ENCODE measurements at places on chromosomes 12 and 14.

DNA sequence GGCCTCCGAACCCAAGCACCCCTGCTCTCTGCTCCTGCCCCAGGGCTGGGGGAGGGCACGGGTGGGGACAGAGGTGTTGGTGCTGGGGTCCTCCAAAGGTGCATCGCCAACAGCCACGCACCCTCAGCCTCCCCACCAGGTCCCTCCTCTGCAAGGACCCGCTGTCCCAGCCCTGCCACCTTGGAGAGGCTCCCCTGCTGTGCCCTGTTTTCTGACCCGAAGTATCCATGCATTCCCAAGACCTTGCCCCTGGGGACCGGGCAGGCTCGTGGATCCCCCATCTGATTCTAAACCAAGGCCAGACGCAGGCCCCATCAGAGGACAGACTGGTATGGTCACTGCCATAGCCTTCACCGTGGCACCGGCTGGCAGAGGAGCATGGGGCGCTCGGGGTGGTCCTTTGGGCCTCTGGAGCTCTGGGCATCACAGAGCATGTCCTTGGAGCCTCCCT, 22.7 kb upstream of the BEGAIN start:
- no peak for DNase-seq

GRCh38 chr12:41424651-41425050, 236.5 kb downstream of the PDZRN4 start:
- DNase-seq, result no peak

- DNase-seq, result no peak
Measured at GRCh38 chr12:93884794-93885460, 207.8 kb downstream of the CRADD start.

- no peak for DNase-seq
Measured at GRCh38 chr12:110677206-110677911, 11.6 kb downstream of the HVCN1 start.

GRCh38 chr12:92146497-92147224, 1.0 kb upstream of the BTG1 start:
- no peak for DNase-seq

DNA sequence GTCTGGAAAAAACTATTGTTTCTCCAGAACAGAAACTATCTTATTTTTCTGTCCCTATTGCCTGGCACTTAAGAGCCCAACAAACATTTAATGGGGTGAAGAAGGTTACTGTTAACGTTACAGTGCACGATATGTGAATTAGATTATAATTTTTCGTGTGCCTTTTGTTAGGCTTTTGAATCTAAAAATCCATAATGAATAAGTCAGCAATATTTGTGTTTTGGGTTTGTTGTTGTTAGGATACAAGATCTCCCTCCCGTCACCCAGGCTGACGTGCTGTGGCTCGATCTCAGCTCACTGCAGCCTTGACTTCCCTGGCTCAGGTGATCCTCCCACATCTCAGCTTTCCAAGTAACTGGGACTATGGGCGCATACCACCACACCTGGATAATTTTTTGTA, 7.9 kb downstream of the METAP2 start:
- DNase-seq, result no peak

DNA sequence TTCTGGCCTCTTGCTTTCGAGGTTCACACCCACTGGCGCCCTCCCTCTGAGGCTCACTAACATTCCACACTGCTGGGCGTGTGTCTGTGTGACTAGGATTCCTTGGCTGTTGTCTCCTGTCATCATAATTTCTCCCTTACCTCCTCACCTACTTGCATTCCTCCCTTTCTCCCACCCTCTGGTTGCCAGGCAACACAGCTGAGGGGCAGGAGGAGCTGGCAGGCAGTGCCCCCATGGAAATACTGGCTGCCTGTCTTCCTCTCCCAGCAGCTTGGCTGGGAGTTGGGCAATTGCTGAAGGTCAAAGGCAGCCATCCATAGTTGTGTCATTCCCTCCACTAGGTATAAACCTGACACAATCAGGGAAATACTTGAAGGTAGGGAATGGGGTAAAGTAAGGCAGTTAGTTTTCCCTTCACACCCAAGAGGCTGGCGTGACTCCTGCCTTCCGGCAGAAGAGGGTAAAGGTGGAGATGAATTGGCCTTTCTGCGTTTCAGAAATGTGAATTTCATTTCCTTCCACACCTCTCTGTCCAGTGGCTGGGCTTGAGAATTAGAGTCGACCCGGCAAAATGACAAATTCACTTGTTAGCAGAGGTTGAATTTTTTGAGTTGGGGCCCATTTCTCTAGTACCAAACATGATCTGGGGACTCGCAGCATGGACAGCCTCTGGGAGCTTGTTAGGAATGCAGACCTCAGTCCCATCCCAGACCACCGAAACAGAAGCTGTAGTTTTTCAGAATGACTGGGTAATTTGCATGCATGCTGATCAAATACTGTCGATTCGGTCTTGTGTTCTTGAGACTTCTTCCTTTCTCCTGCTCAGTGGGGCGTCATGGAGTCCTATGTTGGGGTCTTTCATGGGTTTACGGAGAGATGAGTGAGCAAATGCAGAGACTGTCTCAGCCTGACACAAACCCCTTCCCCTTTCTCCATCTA, 24.3 kb upstream of the EMP1 start:
- DNase-seq, result no peak

DNA sequence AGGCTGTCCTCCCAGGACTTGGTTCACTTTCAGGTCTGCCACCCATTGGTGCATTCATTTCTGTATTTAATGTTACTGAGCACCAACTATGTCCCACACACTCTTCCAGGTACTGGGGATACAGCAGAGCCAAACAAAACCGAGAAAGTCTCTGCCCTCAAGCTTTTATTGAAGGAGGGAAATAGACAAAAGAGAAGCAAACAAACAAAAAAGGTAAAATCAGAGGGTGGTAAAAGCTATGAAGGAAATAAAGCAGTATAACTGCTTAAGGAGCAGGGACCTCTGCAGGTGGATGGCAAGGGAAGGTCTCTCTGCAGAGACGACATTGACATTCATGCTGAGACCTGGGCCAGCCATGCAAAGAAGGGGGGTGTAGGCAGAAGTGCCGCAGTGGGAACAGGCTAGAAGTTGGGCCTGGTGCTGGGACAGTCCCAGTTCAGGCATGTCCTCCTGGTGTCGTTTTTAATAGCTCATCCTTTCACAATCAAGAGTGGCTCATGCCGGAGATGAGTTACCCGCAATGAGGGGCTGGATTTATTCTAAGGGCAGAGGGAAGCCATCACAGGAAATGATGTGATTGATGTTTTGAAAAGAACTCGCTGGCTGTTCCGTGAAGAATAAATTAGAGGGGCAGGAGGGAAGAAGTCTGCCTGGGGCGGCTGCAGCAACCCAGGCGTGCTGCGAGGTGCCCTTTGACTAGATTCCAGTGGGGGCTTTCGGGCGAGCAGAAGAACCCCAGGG, 72.8 kb downstream of the IRF2BPL start:
- peak; percentile 60 for DNase-seq

DNA sequence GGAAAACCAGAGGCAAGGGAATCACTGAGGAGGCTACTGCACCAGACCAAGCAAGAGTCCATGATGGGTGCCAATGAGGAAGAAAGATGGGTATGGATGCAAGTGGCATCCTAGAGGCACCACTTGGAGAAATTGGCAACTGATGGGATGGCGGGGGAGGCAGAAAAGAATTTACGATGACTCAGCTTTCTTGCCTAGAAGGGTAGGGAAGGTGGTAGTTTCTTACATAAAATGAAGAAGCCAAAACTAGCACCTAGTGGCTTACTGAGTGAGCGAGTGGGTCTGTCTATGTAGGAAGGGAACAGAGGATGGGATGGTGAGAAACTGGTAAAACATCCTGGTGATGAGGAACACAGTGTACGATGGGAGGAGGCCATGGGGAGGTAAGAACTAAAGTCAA, 80.8 kb downstream of the CIT start:
- no peak for DNase-seq

DNA sequence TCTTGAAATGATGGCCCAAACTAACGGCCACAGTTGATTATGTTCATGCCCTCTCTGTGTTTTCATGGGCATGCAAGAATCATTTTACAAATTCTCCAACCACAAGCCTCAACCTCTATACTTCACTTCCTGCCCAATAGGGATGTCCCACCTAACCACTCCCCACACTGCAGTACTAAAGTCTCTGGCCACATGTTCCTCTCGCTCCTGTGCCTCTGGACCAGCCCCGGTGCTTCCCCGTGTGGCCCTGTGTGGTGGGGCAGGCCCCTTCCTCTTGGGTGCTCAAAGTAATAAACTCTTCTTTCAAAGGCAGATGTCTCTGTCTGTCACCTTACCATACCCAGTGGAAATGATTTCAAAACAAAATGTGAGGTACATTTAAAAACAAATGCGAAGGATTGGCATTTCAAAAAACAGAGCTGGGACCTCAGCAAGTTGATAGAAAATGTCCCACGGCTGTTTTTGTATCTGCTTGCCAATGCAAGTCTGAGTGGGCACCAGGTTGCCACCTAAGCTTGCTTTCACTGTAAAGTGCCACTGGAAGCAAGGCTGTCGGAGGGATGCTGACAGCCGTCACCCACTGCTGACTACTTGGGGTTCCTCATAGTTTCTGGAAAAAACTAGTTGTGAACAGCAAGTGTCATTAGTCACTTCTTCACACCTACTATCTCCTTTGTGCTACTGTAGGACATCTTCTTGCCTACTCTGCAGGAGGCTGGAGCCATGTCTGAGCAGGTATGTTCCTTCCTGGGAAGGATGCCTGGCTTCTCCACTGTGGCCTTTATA, 8.2 kb upstream of the SERPINA11 start:
- no peak for DNase-seq

- DNase-seq, result no peak
Measured at GRCh38 chr14:44215660-44216059, 291.4 kb downstream of the FSCB start.

- no peak for DNase-seq
Measured at GRCh38 chr12:96876966-96877365, 30.1 kb upstream of the NEDD1 start.

GRCh38 chr14:68145036-68145435, 325.5 kb downstream of the RAD51B start:
- no peak for DNase-seq

DNA sequence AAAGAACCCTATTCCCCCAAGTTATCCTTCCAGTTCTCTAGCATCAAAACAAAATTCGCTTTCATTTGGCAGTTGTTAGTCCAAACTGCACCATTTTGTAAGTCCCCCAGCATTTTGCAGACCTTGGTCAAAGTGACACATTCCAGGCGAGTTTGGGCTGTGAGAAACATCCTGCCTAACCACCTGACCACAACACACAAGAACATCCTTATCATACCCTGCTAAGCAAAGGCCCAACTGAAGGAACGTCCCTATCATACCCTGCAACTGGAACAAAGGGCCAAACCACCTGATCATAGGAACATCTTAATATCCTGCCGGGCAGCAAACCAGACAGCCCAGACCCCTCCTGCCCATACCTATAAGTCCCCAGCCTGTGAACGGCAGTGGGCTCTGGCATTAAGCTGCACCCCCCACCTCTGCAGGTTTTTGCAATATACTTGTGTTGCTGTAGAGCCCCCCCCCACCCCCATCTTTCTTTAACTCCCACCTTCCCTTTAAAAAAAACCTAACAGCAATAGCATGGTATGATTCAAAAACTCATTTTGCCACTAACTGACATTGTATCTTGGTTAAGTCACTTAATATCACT, 2.7 kb downstream of the PCNX4 start:
- no peak for DNase-seq

DNA sequence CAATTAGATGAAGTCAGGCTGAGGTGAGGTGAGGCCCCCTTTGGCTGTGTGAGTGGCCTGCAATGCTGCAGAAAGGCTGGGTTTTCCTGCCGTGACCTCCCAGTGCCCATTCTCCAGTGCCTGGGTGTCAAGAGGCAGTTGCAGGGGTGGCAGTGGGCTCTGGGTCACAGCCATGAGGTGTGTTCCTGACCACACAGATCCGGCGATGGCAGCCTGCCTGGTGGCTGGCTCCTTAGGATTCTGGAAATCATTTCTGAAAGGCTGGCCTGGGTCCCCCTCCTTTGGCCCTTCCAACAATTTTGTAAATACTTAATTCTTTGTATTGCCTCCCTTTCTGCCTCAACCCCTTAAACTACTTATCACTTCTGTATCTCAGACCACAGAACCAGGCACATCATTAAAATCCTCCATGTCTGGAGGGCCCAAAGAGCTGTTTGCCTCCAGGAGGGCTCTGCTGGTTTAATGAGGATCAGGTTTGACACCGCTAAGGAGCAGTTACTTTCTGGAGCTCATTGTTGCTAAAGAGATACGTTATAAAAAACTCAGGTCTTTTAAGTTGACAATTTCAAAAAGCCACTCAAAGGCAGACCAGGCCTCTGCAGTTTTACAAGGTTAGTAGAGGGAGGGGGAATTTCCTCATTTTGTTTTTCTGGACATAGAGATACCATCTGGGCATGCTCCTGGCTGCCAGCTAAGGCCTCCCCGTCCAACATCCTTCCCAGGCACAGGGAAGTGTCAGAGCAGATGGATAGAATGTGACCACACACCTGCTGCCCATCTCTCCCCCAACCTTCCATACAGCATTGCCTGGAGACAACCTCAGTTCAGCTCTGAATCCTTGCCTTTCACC, 204.4 kb downstream of the FOXN3 start:
- DNase-seq, result no peak

GRCh38 chr14:101733211-101733610, 28.3 kb upstream of the PPP2R5C start:
- no peak for DNase-seq

DNA sequence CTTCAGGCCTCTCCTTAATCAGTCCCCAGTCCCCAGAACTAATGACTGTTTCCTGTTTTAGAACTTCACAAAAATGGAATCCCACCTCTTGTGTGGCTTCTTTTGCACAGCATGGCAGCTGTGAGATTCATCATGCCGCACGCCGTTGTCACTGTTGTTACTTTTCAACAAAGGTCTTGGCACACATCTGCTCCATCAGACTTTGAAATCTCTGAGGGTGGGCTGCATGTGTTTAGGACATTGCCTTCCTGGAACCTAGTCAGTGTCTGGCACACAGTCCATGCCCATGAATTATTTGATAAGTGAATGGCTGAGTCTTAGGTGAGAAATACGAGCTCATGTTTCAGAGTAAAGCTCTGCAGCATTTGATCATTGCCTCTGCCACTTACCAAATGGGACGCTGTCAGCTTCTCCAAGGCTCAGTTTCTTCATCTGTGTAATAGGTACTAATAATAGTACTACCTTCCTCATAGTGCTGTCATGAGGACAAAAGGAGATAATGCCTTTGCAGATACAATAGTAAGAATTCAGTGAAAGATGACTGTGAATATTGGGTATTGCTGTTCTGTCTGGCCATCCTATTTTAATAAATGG, 90.4 kb downstream of the SRRM4 start:
- no peak for DNase-seq

DNA sequence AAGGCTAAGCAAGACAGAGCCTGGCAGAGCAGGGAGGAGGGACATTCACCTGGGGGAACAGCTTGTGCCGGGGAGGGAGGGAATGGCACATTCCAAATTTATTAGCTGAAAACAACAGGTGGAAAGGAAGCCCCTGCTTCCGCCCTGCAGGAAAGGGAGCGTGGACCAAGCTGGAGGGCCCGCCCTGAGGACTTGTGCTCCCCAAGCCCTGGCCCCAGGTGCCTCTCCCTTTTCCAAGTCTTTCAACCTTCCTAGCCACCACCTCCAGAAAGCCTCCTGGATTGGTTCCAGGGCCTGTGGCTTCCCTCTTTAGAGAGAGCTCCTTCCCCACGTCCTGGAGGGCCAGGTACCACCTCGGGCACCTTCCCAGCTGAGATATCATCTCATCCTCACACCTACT, 2.7 kb downstream of the DEGS2 start:
- no peak for DNase-seq
